ENCODE measurements at places on chromosomes 1 and 21.

DNA sequence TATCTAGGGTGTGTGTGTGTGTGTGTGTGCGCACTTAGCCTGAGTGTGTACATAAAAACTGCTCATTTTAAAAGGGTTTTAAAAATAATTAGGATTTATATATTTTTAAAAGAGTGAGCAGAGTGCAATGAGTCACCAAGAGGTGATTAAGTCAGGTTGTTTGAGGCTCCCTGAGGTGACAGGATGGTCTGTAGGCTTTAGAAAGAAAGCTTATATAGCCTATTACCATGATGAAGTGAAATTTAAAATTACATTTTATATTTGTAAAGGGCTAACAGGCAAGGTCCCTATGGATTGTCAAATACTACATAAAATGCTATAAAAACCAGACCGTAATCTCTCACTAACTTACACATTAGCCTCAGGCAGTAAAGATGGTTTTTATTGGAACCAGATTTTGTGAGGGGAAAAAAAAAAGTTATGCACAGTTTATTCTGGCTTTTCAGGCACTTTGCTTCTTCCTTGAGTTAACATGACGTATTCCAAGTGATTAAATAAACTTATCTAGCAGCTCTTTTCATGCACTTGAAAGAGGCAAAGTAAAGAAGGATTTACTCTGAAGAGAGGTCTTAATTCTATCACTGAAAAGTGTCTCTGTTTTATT, 711.7 kb upstream of the PTBP2 start:
- DNase-seq, result no peak

DNA sequence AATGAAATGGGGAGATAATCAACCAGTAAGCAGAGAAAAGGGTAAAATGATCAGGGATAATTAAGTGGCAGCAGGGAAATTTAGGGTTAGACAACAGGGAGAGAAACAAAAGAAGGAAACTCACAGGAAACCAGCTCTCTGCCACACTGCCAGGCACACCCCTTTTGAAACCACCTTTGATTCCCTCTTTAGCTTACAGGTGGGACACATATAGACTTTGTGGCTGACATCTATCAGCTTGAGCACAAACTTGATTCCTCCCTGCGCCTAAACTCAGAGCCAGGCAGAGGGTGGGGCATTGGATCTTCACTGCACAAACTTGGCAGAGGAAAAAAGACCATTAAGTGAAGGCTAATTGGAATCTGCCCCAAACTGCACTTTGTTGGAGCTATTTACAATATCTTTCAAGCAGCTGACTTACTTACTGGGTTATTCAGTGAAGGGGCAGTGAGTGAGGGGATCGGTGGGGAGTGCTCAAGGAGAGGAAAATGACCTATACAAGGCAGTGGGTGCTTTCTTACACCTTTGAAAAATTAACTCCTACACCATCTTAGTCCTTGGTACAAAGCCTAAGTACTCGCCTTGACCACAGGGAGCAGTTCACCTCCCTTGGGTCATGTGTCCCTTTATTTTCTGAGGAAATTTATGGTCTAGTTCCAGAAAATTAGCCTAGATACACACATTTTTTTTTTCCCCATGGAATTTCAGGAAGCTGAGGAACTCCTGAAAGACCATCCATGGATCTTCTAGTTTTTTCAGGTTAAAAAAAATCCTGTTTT, 60.2 kb downstream of the PBX1 start:
- no peak for DNase-seq

GRCh38 chr21:29235714-29236197, 63.0 kb upstream of the BACH1 start:
- peak; percentile 27 for DNase-seq

GRCh38 chr1:160112357-160112756, 3.2 kb upstream of the ATP1A2 start:
- no peak for DNase-seq

DNA sequence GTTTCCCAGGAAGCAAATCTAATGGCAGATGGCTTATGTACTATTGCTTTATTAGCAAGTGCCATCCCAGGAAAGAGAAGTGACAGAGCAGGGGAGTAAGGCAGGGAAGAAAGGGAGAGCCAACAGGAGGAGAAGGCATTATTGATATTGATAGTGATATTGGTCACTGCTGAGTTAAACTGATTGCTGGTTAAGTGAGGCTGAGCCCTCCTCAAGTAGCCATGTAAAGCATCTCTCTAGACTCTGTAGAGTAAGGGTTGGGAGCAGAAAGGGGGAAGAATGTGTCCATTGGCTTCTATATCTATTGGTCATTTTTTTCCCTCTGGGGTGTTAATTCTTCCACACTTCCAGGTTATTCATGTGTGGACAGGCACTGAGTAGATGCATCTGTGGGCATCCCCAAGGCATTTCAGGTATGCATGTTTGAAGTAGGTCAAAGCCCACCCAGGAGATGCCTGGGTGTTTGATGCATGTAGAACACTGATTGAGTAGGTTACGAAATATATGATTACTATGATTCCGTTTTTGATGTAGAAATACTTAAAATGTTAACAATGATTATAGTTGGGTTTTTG, 290.5 kb upstream of the DPYD start:
- no peak for DNase-seq
